Motor neuron (in vitro differentiated cells): ENCODE measurements at places on chromosomes 2 and 18. TPM values are rescaled to one million over a fixed set of nuclear protein-coding genes. Genes with fewer than 3 reads are reported as not detected.

The TMEFF2 gene
- 0.35 TPM in 1 of 2 replicates, not detected in the other for total RNA-seq

The ZEB2 gene
- total RNA-seq = 51.2 and 56.4 TPM in 2 replicates

The RPRD1A gene
- 39.8 and 41.5 TPM in 2 replicates for total RNA-seq

The SRD5A2 gene
- 0.05 TPM in 1 of 2 replicates, not detected in the other for total RNA-seq

The NR4A2 gene
- 2.3 and 2.5 TPM in 2 replicates for total RNA-seq

The CDK5R2 gene
- total RNA-seq = 4.2 and 4.6 TPM in 2 replicates

The DNAJC5G gene
- not detected in 2 replicates for total RNA-seq

The TUBA3E gene
- 0.35 TPM in 1 of 2 replicates, not detected in the other for total RNA-seq

The TGFA gene
- total RNA-seq = 0.09 and 0.31 TPM in 2 replicates

The LIMS1 gene
- 8.5 and 10.1 TPM in 2 replicates for total RNA-seq

The GKN1 gene
- total RNA-seq = not detected in 2 replicates

The SPP2 gene
- total RNA-seq = not detected in 2 replicates

The LCT gene
- total RNA-seq = 0.24 and 0.49 TPM in 2 replicates

The CCDC121 gene
- total RNA-seq = 5.6 and 7.0 TPM in 2 replicates
